ENCODE measurements at places on chromosomes 7 and 10.

GRCh38 chr7:108628678-108629077 is 59.0 kb downstream of the DNAJB9 start:
- no peak for DNase-seq

GRCh38 chr7:136845899-136846465 is 22.5 kb upstream of the CHRM2 start:
- DNase-seq: no peak

- no peak for DNase-seq
Observed at GRCh38 chr7:107196834-107197610, 28.2 kb downstream of the HBP1 start.

DNA sequence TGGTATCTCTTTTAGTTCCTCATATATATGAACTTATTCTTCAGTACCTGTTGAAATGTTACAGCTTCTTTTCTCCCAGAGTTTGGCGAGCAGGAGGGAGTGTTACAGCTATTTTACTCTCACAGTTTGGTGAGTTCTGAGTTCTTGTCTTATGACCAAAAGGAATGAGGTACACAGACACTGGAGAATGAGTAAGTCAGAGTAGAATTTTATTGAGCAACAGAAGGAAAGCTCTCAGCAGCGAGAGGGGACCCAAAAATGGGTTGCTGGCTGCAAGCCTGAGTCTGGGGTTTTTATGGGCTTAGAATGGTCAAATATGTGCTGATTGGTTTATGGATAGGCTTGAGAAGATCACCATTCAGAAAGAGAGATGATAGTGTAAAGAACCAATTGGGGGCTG is 175.2 kb downstream of the CDK14 start:
- DNase-seq: no peak

- no peak for DNase-seq
Observed at GRCh38 chr10:370449-370825, 235.2 kb downstream of the ZMYND11 start.

- no peak for DNase-seq
Observed at GRCh38 chr7:25240340-25240739, 12.1 kb upstream of the NPVF start.

GRCh38 chr10:47025540-47026300 is 114.5 kb downstream of the PTPN20 start:
- DNase-seq: no peak

- no peak for DNase-seq
Observed at GRCh38 chr10:42926843-42927242, 144.2 kb downstream of the BMS1 start.

GRCh38 chr10:28949005-28950004 is 272.0 kb downstream of the BAMBI start:
- DNase-seq: no peak

DNA sequence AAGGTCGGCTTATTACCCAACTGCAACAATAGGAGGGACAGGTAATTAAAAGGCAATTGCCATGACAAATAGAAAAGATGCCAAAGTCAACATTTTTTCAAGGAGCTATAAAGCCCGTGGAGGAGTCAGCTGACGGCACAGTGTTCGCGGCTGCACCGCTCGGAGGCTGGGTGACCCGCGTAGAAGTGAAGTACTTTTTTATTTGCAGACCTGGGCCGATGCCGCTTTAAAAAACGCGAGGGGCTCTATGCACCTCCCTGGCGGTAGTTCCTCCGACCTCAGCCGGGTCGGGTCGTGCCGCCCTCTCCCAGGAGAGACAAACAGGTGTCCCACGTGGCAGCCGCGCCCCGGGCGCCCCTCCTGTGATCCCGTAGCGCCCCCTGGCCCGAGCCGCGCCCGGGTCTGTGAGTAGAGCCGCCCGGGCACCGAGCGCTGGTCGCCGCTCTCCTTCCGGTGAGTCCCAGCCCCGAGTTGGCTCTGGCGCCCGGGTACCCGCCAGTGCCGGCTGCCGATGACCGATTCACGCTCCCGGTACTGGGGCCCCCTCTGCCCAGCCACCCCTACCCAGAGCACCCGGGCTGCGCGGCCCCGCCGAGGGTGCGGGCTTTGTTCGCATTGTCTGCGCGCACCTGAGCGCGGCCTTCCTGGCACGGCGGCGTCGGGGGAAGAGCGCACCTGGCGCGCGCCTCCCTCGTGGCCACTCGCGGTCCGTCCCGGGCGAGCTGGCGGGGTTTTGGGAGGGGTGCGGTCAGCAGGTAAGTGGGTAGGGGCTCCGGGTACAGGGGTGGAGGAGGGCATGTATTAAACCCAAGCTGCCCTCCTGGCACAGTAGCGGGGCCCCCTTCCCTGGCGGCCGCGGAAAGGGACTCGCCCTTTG is at the start of gene VWA2:
Gene VWA2 (plus strand): TSS at position 138 of the 877 bp plus-strand sequence. CDS start 9,460 bp downstream, outside the sequence.
- no peak for DNase-seq

- no peak for DNase-seq
Observed at GRCh38 chr10:63899673-63900300, 378.6 kb downstream of the REEP3 start.

DNA sequence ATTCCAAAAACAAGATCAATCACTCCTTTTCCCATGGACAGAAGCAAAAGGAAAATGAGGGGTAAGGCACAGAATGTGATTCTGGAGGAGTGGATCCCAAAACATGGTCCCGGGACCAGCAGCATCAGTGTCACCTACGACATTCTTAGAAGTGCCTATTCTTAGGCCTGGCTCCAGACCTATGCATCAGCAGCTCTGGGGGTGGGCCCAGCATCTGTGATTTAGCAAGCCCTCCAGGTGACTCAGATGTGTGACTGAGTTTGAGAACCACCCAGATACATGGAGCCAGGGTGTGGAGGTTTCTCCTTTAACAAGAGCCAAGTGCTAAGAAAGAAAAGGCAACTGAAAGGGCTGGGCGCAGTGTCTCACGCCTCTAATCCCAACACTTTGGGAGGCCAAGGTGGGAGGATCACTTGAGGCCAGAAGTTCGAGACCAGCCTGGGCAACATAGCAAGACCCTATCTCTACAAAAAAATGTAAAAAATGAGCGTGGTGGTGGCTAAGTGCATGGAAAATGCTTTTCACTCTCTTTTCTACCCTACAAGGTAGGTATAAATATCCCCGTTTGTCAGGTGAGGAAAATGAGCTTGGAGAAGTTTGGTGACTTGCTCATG is 17.1 kb upstream of the ARPC1A start:
- DNase-seq: no peak

GRCh38 chr10:72719941-72720592 is 28.1 kb downstream of the MCU start:
- no peak for DNase-seq

DNA sequence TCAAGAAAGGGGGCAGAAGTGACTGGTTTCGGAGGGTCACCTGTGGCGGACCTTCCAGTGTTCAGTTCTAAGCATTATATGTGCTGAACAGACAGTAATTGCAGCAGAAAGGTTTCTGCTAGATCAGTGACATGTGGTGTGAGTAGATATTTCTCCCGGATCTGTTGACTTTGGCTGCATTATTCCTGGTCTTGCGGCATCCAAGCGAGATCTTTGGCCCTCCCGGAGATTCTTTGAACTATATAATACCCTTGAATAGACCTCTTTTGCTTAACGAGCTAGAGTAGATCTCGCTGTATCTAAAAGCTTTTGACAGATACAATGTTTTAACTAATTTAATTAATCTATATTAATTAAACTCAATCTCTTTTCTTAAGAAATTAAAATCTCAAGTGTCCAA is 99.8 kb downstream of the PTN start:
- no peak for DNase-seq

- DNase-seq: no peak
Observed at GRCh38 chr7:71824006-71824760, 588.0 kb downstream of the CALN1 start.

DNA sequence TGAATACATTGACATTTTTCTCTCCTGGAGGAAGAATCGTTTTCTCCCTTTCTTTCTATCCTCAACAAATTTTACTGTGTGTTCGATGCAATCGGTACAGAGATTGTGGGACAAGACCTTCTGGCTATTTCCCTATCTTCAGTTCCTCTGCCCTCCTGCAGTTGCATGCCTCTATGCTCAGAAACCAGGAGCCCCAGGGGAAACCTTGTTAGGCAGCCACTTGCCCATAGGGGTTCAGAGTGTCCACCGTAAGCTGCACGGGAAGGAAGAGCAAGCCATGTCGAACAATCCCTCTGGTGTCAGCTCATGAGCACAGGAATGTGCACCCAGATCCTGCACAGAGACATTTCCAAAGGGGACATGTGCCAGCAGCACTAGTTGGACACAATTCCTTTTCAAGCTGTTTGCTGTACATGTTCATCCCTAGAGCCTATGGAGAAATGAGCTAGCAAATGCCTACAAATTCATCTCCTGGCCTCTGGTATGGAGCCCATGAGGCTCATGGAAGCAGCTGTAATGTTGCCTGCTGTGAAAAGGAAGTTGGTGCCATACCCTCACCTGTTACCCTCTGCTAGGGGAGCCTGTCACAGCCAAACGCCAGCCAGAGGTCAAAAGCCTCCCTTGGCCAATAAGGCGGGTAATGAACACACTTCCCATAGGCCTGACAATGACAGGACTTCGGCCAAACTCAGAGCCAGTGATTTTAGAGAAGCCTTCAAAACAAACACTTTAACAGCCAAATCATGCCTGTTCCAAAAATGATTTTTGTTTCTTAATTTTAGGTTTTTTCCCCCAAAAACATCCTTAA is 35.9 kb upstream of the ASAH2 start:
- no peak for DNase-seq

GRCh38 chr7:55641811-55642210 is 69.5 kb upstream of the VOPP1 start:
- DNase-seq: peak; percentile 33

DNA sequence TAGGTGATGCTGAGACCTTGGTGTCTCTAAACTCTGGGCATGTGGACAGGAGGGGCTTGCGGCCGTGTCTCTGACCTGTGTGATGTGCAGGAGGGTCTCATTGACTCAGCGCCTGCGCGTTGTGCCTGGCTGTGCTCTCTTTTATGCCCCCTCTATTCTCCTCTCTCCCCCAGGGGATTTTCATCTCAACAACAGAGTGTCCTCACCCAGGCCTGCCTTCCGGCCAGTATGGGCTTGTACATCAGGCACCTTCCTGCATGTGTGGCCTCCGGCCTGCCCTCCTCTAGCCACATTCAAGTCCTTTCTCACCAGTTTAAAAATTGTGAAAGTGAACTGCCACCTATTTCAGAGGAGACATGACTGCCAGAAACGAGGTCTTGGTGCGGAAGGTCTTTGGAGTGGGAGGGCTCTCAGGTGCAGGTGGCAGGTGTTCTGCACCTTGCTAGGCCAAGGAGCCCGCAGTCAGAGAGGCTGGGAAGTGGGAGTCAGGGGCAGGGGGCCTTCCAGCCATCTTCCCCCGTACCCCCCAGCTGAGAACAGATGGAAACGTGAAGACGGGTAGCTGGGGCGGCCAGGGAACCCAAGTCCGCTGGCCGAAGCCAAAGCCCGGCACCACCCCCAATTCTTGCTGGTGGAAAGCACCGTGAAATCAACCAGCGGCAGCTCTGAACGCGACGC is 531 bp upstream of the INTS15 start:
- DNase-seq: no peak

GRCh38 chr7:8590791-8591190 is 157.4 kb downstream of the NXPH1 start:
- no peak for DNase-seq

GRCh38 chr10:77877441-77878344 is 48.9 kb downstream of the DLG5 start:
- peak; percentile 38 for DNase-seq

- no peak for DNase-seq
Observed at GRCh38 chr10:33453081-33454025, 118.9 kb upstream of the NRP1 start.

- DNase-seq: no peak
Observed at GRCh38 chr7:44309271-44310091, 15.9 kb downstream of the CAMK2B start.

- no peak for DNase-seq
Observed at GRCh38 chr7:144818511-144818910, 17.3 kb downstream of the TPK1 start.

GRCh38 chr10:6721480-6721879 is 141.4 kb upstream of the PRKCQ start:
- DNase-seq: no peak

Data from GM12864 (cell line).